ENCODE measurements at places on chromosomes 2 and 18. TPM values are rescaled to one million over a fixed set of nuclear protein-coding genes. Genes with fewer than 3 reads are reported as not detected.

Gene CFAP65
- not detected for total RNA-seq

Gene MERTK
- 21.8 TPM for total RNA-seq

Gene IL36A
- not detected for total RNA-seq

Gene AQP12A
- total RNA-seq: not detected

Gene DSG4
- total RNA-seq: not detected

Gene ERBB4
- total RNA-seq: 2.5 TPM

Gene SERPINB2
- total RNA-seq: not detected

Gene ABCG8
- total RNA-seq: 8.9 TPM

Gene PSMD14
- total RNA-seq: 7.5 TPM

Measured in stomach (tissue), 19 donors.